Bronchial epithelial cell (primary cell): ENCODE measurements at places on chromosomes 13 and 19. TPM values are rescaled to one million over a fixed set of nuclear protein-coding genes. Genes with fewer than 3 reads are reported as not detected.

GRCh38 chr13:43520351-43520750 is 266.4 kb downstream of the ENOX1 start:
- DNase-seq: no peak

GRCh38 chr13:36101157-36101556 is 30.0 kb downstream of the DCLK1 start:
- DNase-seq: no peak

PNMA8B gene
- total RNA-seq: under 0.01 TPM in 2 replicates

PSG3 gene
- not detected in 2 replicates for total RNA-seq

KLK12 gene
- total RNA-seq: 26.1 TPM in 1 of 2 replicates, not detected in the other
